ENCODE measurements at places on chromosomes 1 and 21.

DNA sequence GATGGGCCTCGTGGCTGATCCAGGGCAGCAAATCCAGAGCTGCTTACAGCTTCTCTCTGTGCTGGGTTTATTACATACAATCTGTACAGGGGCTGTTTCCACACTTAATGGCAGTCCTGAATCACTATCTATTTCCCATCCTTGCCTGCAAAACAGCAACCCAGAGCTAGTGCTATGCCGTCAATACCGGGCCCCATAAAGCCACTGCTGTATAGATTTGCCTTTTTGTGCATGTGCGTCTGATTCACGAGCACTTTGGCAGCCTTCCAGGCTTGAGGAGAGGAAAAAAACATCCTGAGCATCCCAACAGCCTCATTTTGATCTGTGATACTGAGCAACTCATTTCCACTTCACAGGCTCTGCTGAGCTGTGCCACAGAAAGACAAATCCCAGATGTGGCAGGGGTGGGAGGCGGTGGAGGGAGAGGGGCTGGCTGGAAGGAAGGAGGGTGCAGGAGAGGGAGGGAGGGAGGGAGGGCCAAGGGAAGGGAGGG is 65.2 kb upstream of the TARBP1 start:
- peak; percentile 85 for DNase-seq

- DNase-seq: no peak
These were observed 67.0 kb upstream of the KLHDC7A start for GRCh38 chr1:18413541-18414305.

GRCh38 chr1:165885305-165885694 is 57.9 kb downstream of the UCK2 start:
- no peak for DNase-seq

DNA sequence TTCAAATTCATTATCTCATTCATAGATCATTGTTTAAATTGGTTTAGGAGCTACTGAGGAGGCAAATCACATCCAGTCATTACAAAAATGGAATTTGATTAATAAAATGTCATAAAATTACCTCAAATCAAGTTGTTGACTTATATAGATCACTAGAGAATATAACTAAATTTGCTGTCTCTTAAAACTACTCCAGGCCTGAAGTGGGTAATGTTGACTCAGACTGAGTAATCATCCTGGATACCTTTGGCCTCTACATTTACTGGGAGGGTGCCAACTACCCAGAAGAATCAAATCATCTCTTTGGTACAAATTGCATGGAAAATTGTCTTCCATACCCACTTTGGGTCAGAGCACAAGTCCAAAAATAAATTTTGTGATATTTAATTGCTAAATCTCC is 191.2 kb upstream of the GREM2 start:
- DNase-seq: no peak

DNA sequence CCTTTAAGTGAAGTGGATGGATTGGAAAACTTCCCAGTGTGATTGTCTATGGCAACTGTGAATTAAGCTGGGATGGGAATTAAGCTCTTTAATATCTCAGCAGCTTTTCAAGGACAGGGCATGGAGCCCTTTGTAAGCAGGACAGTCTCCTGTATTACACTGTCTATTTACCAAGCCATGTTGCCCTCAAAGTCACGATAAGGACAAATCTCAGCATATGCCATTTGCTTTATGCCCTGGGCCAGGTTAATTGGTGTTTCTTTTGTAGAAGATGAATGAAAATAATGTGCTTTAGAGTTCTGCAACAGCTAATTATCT is 17.6 kb downstream of the UTP25 start:
- no peak for DNase-seq

DNA sequence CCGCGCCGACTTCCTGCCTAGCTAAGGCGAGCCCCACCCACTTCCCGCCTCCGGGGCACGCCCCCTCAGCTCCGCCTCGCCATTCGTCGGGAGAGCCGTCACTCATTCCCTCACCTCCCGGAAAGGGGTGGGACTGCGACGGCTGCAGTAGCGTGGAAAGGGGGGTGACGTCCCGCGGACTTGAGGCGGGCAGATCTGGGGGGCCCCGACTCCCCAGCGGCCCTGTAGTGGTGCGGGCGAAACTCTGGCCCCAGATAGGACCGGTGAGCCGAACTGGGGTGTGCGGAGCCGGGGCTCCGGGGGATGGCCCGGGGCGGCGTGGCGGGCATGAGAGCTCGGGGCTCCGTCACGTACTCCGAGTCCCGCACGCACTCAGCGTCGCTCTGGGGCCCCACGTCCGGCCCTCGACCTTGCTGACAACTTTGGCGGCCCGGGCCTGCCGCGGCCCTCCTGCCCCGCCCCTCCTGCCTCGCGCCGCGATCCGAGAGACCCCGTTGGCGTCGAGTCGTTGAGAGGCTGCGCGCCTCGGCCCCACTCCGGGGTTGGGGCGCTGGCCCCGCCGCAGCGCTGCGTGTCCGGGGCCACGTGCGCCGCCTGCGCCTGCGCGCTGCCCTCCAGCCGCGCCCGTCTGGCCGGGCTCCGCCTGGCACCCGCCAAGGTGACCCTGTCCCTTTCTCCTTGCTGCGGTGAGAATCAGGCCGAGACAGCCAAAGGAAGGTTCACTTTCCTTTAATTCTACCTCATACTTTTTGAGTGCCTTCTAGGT is 395 bp upstream of the ENO1 start:
- peak; percentile 99 for DNase-seq

DNA sequence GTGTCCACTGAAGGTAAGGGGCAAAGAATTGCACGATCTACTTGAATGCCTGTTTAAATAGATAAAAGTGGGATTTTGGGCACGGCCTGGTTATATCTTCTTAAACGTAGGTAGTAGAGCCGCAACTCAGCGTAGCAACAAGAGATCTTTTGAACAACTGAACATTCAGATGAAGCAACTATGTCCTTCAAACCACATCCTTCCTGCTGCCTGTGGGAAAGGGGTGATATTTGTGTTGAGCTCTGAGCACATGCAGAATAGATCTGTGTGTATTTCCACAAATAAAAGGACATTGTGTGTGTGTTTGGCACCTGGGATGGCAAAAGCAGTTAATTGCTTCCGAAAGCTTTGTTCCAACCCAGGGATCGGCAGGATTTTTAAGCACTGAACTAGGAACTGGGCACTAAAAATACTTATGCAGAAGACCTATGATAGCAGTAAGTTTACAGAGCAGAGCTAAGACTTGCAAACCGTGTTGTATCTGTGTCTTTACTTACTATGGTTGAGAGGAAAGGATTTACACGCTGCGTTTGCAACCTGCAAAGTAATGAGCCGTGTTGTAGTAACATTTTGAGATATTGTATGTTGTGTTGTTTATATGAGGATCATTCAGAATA is 333.4 kb downstream of the CHRM3 start:
- DNase-seq: peak; percentile 7

GRCh38 chr21:22224261-22224660 is 1226.1 kb downstream of the NCAM2 start:
- DNase-seq: no peak

GRCh38 chr1:173914366-173914871 is 2.7 kb downstream of the SERPINC1 start:
- DNase-seq: peak; percentile 40

DNA sequence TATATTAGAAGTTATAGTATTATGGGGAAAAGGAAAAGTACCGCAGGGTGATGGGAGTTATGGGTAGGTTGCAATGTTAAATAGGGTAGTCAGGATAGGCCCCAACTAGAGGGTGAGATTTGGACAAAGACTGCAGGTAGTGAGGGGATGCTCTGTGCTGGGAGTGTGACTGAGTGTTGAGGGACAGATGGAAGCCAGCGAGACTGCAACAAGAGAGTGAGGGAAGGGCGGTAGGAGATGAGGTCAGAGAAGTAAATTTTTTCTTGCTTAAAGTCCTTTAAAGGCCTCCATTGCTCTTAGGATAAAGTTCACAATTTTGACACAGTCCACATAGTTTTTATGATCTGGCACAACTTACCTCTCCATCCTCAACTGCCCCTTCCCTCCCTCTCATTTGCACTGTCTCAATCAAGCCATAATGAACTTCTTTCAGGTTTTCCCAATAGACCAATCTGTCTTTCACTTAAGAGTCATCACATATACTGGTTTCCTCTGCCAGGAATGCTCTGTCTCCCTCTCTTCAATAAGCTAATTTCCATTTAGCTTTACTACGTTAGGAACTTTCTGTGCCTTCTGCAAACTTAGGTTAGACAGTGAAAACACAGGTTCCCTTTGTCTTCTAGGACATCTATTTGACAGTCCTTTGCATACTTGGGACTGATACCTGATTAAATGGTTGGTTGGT is 237.7 kb upstream of the CACYBP start:
- DNase-seq: no peak

GRCh38 chr1:77168358-77168757 is 50.9 kb downstream of the PIGK start:
- DNase-seq: no peak

DNA sequence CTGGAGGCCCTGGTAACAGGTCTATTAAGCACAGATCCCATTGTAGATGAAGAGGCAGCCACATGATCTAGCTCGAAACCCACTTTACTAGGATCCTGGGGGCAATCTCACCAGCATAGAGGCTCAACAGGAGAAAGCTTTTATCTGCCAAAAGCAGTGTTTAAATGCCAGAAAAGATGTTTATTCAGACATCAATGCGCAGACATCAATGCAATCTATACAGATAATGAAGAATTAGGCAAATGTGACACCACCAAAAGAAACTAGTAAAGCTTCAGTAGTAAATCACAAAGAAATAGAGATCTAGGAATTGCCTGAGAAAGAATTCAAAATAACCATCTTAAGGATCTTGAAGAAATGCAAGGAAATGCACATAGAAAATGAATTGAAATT is 32.5 kb downstream of the OR6Y1 start:
- no peak for DNase-seq

- DNase-seq: no peak
These were observed 672 bp downstream of the BCL2L15 start for GRCh38 chr1:113886417-113887401.

DNA sequence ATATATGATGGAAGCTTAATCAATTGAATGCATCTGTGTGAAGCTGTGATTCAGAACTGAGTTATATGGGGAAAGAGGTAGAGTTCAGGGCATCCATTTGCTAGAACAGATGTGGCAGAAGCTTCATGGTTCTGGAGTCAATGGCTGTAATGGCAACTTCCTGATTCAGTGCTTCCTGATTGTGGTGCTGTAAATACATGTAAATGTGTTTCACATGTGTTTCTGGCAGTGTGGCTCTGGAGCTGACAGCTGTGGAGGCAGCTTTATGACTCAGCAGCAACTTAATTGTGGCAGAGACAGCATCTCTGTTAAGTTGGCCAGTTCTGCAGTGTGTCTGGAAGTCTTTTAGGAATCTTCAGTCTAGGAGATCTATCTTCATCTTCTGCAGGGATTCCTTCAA is 226.6 kb upstream of the ZRANB2 start:
- peak; percentile 13 for DNase-seq

- no peak for DNase-seq
These were observed 126.4 kb downstream of the SIPA1L2 start for GRCh38 chr1:232503497-232503896.

DNA sequence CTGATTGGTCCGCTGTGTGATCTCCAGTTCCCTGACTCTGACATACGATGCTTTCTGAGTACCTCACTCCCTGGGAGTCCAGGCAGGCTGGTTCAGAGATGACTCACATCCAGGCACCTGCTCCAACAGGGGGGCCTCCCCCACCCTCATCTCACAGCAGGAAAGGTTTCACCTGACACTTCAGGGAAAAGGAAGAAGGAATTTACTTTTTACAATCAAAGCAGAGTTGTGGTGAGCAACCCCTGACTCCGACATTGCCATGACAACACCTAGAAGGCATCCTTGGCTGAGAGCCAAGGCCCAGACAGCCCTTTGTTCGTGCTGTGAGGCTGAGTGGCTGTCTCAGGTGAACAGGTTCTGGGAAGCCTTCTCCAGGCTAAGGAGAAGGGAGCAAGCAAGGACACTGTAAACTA is 164.6 kb upstream of the GJB5 start:
- DNase-seq: no peak

- no peak for DNase-seq
These were observed 27.0 kb upstream of the PRELP start for GRCh38 chr1:203448521-203449061.

- DNase-seq: no peak
These were observed 21.1 kb downstream of the TLCD4 start for GRCh38 chr1:95138223-95138622.

DNA sequence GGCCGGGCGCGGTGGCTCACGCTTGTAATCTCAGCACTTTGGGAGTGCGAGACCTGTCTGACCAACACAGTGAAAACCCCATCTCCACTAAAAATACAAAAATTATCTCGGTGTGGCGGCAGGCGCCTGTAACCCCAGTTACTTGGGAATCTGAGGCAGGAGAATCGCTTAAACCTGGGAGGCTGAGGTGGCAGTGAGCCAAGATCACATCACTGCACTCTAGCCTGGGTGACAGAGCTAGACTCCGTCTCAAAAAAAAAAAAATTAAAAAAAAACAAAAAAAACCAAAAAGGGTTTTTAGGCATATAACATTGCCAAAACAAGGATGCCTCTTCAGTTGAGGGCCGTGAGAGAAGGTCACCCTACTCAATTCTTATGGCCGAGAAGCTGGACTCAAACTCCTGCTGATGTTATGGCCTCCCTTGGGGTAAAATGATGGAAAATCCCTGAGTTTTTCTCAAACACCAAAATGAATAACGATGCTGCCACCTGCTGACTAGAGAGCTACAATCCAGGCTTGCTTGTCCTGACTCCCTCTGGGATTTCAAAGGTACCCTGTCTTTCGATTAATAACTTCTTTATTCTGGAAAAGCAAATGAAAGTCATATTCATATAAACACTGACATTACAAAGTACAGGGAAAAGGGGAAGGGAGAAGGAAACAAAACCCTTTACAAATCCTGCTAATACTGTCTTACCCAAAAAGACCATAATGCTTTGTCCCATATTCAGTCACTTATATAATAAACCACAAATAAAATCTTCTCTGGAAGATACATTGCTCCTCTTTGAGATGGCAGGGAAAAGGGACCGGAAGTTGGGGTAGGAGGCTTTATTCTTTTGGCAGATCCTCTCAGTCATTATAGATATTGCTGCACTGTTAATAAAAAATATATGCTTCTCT is 10.7 kb downstream of the RAB42 start:
- DNase-seq: peak; percentile 90

- no peak for DNase-seq
These were observed 90.1 kb downstream of the TNFSF18 start for GRCh38 chr1:172960454-172961208.

DNA sequence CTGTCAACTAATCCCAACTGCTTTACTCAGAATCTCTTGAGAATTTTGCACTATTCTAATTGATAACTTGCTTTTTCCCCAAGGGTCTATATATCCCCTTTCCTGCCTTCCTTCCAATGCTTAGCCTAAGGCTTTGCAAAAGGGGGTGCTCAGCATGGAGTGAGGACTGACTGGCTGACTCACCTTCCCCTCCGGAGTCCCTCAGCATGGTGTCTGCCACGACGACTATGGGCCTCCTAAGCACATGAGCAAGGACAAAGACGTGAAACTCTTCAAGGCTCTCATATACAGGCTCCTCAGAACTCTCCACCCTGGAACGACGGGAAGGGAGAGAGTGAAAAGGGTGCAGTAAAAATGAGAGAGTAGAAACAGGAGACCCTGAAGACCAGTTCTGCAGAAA is 13.2 kb upstream of the MTMR11 start:
- DNase-seq: no peak

- DNase-seq: peak; percentile 97
These were observed at the start of gene ARID1A for GRCh38 chr1:26695356-26696118. TSS of gene ARID1A (plus strand) at chr1:26696015. CDS start at chr1:26696404, 389 bp downstream.

- DNase-seq: peak; percentile 78
These were observed 1.7 kb downstream of the RLF start for GRCh38 chr1:40162753-40163441.
